ENCODE measurements at places on chromosomes 7 and 10. TPM values are rescaled to one million over a fixed set of nuclear protein-coding genes. Genes with fewer than 3 reads are reported as not detected.

CALY gene
- polyA plus RNA-seq, result 0.25 TPM

SHTN1 gene
- polyA plus RNA-seq, result 24.3 TPM

GRCh38 chr7:93690021-93690420, 115.5 kb upstream of the CALCR start:
- no peak for DNase-seq

DNA sequence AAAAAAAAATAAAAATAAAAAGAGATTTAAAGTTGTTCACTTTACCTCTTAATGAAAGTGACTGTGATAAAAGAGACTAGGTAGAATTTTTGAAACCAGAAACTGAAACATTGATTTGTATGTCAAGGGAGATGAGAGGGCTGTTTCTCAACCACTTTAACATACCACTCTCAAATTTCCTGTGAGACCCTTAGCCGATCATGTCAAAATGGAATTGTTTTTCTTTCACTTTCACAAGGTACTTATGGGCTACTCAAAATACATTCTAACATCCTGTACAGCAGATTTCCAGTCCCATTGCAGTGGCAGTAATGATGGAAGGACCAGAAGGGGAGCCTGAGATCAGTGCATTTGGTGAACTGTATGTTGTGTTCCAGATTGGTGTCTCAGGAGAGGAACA, 261.2 kb downstream of the PPP1R3A start:
- no peak for DNase-seq

DNA sequence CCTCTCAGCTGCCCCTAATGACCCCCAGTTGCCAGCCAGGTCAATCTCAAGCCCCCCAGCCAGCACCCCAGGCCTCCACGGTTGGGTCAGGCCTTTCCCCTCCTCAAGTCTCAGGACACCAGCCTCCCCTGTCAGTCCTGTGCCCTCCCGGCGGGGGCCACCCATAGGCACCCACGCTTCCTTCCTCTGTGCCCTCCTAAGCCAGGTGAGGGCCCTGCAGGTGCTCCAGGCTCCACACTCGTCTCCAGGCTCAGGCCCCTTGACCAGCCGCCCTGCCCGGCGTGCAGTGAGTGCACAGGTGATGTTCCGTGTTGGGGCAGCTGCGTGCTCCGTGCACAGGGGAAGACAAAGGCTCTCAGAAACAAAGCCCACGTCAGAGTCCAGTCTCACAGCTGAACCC, 26.8 kb upstream of the ADGRA1 start:
- DNase-seq, result no peak

GRCh38 chr7:35261041-35261440, 7.1 kb upstream of the TBX20 start:
- DNase-seq, result no peak

DNA sequence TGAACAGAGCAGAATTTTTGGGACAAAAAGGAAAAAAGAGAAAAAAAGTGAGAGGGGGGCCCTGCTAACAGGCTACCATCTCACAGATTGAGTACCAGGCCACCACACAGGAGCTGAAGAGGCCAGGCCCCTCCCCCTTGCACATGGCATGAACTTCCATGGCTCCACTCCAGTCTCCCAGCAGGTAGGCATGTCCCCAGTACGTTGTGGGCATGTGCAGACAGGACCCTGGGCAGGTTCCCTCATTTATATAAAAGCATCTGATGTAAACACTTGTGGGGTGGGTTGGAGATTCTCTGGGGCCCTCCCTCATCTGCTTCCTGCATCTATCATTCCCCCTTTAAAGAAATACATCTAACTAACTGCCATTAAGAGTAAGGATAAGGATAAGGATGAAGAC, 45.0 kb upstream of the AKR1C1 start:
- DNase-seq, result no peak

DNA sequence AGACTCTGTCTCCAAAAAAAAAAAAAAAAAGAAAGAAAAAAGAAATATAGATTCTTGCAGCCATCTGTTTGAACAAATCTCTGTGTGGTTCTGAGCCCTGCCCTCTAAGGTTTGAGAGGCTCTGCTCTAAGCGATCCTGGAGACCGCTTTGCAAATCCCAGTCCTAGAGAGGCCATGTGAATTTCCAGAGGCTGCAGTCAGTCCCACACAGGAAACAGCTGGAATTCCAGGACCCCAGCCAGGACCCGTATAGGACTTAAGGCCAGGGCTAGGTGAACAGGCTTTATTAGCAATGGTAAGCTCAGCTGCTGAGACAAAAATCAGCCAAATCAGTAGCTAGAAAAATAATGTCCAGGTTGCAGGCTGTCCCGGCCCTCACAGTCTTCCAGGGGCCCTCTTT, 154.8 kb downstream of the RPS24 start:
- DNase-seq, result no peak

DNA sequence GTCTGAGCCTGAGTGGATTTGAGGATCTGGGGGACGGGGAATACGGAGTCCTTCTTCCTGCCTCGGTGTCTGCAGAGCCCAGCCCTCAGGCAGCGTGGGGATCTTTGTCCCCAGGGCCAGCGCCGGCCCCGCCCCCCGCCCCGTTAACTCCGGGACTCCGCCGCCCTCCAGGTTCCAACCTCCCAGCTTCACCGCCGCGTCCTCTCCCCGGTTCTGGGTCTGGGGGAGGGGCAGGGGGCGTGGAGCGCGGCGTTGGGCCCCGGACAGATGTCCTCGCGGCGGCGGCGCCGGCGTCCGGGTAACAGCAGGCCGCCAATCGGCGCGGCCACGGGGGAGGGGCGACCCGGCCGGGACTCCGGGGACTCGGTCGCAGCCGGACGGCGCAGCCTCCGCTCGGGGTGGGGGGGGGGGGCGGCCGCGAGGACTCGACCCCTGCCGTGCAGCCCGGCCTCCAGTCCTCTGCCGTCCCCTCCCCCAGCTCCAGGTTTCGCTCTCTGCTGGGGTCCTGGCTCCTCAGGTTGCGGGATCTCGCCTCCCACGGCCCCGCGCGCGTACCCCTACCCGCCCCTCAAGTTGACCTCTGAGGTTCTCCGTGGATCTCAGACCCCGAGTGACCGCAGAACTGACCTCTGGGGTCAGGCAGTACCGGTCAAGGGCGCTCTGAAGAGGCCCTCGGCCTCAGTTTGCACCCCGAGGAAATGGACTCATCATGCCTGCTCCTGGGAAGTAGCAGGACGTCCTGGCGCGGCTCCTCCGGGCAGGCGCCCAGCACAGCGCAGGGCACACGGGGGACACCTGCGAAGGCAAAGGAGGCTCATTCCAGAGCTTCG, 2.3 kb upstream of the ELFN1 start:
- DNase-seq, result no peak

All from renal pelvis (tissue), 12 donors.